ENCODE measurements at places on chromosomes 4 and X.
A peak's percentile ranks its signal among the peaks of the same experiment; 100 is the strongest.

DNA sequence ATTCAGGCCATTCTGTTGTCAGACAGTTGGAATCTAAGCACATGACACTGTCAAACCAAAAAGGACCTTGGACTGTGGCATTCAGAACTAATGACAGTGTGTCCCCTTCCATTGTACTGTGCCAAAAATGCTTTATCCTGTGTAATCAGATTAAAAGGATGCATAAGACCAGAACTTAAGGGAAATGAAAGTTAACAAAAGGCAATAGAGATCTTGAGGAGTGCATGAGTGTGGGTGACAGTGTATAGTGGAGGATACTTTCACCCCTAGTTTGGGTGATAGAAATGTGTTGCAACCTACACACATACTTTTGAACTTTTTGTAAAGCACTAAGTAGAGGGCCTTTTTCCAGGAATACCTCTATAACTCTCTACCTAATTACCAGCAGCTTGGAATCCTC lies 4.5 kb downstream of the CYSLTR1 start:
- no peak for DNase-seq

DNA sequence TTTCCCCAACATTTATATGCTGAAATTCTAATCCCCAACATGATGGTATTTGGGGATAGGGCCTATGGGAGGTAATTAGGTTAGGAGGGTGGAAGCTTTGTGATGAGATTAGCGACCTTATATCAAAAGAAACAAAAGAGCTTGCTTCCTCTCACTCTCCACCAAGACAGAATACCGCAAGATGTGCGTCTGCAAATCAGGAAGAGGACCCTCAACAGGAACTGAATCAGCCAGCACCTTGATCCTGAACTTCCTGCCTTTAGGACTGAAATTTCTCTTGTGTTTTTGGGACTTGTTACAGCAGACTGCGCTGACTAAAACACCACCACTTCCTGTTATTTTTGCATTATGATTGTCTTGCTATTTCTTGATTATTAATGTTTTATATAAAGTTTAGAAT lies 1889.4 kb downstream of the C4orf33 start:
- DNase-seq, result no peak

GRCh38 chr4:184473499-184474262 lies 669 bp downstream of the IRF2 start:
- DNase-seq, result peak; percentile 40

- no peak for DNase-seq
These were observed 462.4 kb downstream of the TLL1 start for GRCh38 chr4:166335256-166335938.

GRCh38 chr4:128323401-128323800 lies 35.8 kb upstream of the PGRMC2 start:
- no peak for DNase-seq

DNA sequence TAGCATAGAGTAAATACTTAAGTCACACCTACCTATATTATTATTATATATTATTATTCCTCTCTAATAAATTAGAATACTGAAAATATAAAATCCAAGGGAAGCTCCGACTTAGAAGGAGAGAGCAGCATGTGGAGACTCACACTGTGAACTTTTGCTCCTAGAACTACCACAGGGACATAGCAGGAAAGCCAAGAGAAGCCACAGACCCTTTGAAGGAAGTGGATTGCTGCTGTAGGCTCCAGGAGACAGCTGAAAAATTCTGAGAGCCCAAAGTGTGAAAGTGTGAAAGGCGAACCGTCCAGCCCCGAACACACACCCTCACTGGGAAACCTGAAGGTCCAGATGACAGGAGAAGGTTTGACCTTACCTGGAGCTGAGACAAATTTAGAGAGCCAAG lies 177.0 kb downstream of the FAM13A start:
- no peak for DNase-seq

DNA sequence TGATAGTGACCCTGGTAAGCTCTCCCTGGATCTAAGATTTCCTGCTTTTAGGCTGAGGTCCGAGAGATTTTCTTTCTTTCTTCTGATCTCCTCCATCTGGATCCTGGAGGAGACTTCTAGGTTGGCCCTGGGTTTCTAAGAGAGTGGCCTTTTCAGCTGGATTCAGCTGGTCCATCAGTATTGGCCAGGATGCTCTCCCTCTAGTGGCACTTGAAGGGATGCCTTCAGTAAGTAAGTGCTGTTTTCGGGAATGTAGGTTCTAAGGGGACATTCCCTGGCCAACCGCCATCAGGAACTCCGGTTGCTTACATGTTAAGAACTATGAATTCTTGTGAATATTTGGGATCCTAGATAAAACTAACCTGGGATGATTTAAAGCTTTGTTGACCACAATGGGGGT lies 56.9 kb downstream of the SERTM2 start:
- peak; percentile 35 for DNase-seq

DNA sequence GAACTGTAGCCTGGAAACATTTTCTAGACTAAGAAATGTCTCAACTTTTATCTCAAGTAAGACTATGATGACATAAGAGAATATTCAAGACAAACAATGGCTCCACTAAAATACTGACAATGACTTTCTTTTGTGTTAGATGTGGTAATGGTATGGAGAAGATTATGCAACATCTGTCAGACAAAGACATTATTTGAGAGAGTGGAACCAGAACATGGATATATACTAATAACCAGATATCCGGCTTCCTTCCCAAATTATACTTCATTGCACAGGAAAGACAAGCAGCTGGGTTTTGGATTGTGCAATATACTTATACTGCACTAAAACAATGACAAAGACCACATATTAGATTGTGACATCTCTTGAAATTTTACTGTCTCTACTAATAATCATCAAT lies 290.8 kb upstream of the GIMD1 start:
- DNase-seq, result no peak

Data from NCI-H146 (cell line).